ENCODE measurements at places on chromosomes 16 and 17.
A peak's percentile ranks its signal among the peaks of the same experiment; 100 is the strongest.

DNA sequence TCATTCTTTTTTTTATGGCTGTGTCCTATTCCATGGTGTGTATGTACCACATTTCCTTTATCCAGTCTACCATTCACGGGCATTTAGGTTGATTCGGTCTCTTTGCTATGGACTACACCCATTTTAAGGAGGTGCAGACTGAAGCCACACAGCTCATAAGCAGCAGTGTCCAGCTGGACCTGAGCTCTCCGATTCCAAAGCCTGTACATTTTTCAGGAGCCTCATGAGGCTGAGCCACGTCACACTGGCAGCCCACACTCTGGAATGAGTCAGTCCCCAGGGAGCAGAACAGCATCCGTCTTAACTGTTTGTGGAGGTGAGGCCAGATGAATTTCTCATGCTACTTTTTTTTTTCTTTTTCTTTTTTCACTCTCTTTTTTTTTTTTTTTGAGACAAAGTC lies 116.1 kb downstream of the C16orf95 start:
- no peak for DNase-seq

- no peak for DNase-seq
Observed at GRCh38 chr17:1255041-1255440, 15.2 kb upstream of the BHLHA9 start.

GRCh38 chr16:23302045-23302956 lies at the start of gene SCNN1B:
Gene SCNN1B, plus strand, starts transcription at chr16:23302302. Its CDS starts 46,298 bp downstream, at chr16:23348600.
- DNase-seq, result no peak

DNA sequence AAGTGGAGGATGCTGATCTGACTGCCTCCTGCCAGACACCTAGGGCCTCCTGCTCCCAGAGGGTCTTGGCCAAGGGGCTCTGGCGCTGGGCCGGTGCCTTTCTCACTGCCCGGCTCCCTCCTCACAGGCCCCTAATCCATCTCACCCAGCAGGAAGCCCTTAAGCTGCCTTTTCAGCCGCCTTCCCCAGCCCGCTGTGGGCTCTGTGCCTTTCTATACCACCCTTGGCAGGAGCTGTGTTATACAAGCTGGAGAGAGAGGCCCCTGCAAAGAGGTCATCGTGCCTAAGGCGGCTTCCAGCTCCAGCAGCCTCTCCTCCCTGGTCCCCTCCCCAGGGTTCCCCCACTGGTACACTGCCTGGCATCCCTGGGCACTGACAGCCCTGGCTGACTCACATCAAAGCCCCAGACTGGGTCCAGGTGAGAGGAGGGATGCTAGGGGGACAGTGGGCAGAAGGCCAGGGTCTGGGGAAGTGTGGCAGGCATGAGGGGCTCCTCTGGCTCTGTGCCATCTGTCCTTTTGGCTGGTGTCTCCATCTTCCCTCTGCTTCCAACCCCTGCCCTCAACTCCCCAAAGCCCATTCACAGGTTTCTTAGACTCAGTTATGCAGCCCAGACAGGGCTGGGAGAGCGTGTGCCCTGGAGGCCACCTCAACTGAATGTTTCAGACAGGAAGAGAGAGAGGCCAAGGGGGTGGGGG lies 15.3 kb upstream of the FZD2 start:
- no peak for DNase-seq

DNA sequence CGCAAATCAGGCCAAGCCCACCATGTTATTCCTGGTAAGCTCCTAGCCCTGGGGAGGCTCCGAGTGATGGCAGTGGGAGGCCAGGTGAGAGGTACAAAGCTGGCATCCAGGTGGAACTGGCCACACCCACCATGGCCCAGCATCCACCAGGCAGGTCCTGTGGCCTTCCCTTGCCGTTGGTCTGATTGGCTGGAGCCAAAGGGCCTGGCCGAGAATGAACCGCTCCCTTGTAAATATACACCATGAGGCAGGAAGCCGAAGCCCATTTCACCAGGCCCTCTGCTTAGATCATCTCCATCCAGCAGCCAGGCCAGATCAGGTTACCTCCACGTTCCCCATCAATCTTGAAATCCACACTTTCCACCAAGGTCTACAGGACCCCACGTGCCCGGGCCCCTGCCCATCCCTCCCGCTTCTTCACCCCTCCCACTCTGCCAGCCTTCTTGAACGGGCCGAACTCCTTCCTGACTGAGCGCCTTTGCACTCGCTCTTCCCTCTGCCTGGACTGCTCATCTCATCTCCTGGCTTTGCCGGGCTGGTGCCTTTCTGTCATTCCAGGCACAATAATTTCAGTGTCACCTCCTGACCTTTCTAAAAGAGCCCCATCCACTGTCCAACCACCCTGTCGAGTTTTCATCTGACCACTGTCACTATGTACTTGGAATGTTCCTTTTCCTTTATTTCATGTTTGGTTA lies 5.8 kb downstream of the SOCS1 start:
- DNase-seq, result no peak

- DNase-seq, result no peak
Observed at GRCh38 chr17:43868226-43868994, 21.4 kb downstream of the CD300LG start.

- DNase-seq, result no peak
Observed at GRCh38 chr16:20873331-20873730, 26.8 kb downstream of the DCUN1D3 start.

DNA sequence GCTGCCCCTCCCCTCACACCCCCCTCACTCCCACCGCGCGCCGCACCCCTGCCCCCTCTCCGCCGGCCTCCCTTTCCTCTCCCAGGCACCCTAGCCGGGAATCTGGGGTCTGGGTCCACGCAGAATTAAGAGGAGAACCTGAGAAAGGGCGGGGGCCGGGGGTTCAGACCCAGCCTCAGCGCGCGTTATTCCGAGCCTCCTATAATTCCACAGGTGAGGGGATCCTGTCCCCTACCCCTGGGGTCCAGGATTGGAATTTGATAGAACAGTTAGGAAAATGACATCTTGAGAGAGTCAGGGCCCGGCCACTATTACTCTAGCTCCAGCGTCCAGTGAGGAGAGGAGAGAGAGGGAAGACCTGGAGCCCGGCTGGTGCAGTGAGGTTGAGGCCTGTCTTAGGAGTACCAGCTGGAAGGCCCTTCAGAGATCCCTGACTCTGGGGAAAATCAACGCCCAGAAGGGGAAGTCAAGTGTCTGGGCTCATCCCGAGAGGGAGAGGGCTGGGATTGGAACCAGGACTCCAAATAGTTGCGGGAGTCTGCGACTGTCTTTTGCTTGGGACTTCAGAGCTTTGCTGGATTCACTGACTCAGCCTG lies 17.3 kb downstream of the GRB7 start:
- peak; percentile 36 for DNase-seq

DNA sequence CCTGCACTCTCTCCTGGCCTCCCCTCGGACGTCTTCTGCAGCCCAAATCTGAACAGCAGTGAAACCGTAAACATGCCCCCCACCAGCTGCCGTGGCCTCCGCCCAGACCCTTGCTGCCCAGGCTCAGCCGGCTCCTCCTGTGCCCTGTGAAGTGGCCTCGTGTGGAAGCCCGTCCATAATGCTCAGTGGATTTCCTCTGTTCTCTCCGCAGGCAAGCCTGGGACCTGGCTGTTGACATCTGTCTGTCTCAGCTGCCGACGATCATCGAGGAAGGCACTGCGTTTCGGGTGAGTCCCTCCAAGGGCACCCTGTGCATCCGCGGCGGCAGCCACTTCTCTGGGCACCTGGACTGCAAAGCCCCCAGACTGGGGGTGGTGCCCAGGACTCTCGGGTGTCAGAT lies 153.9 kb upstream of the CHMP6 start:
- no peak for DNase-seq

GRCh38 chr17:8362651-8363332 lies 13.7 kb downstream of the KRABD2 start:
- DNase-seq, result no peak

GRCh38 chr17:13374203-13375143 lies 227.3 kb downstream of the HS3ST3A1 start:
- no peak for DNase-seq

- DNase-seq, result no peak
Observed at GRCh38 chr16:9151597-9151996, 60.2 kb downstream of the HAPSTR1 start.

- DNase-seq, result no peak
Observed at GRCh38 chr17:66892246-66892645, 57.3 kb downstream of the CACNG5 start.

- DNase-seq, result no peak
Observed at GRCh38 chr17:63447471-63448009, 1.4 kb upstream of the CYB561 start.

DNA sequence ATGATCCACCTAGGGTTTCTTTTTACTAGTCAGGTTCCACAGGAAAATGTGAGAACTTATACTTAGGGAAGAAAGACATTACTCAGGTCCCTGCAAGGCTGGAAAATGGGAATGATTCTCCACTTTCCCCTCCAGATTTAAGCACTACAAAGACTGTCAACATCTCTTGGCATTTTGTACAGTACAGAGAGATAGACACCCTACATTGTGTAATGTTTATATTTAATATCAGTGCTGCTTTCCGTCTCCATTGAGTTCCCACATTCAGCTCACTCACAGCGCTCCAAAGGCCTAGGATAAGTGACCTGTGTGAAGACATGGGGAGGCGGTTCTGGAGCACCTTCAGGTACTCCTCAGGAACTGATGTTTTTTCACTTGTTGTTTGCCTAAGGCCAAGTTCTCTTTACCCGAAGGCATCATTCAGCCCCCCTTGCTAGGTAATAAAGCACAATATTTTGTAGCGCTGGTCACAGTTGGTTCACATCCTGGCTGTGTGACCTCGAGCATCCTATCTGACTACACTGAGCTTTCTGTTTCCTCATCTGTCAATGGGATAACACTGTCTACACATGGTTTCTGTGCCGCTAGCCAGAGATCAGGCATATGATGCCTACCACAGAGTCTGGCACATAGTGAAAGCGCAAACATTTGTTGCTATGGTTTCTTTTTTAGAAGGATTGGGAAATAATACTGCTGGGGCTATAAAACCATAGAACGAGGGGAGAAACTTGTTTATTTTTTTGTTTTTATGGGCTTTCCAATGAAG lies 226.6 kb downstream of the ZFHX3 start:
- no peak for DNase-seq

GRCh38 chr16:89829630-89830437 lies 1.6 kb downstream of the SPIRE2 start:
- DNase-seq, result peak; percentile 74

DNA sequence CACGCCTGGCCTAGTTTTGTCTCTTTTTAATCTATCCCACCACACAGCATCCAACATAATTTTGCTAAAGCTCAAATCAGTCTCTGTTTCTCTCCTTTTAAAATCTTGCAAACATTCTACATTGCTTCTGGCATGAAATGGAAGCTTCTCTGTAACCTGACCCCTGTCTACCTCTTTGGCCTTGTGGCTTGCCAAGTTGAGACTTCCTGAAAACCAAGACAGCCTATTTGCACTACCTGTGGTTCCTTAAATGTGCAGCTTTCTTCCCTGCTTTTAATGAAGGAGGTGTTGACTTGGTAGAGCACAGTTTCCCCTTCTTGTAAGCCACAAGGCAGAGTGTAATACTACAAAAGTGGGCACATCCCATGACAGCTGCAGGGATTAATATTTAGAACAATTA lies 6.0 kb upstream of the CCL3 start:
- DNase-seq, result no peak

DNA sequence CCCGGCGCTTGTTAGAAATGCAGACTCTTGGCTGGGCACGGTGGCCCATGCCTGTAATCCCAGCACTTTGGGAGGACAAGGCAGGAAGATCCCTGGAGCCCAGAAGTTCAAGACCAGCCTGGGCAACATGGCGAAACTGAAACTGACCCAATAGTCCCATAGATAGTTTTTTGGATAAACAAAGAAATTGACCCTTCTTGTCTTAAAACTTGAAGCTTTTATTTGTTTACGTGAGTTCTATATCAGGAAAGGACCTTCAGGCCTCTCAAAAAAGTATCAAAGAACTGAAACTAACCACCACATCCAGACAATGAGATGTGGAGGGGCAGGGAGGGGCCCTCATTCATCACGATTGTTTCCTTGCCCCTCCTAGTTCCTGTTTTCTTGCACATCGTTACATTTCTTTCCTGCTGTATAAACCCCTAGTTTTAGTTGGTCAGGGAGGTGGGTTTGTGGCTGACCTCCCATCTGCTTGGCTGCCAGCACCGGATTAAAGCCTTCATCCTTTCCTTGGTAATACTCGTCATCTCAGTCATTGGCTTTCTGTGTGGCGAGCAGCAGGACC lies 29.9 kb upstream of the PRM1 start:
- DNase-seq, result no peak

- DNase-seq, result no peak
Observed at GRCh38 chr16:64629622-64630021, 492.2 kb downstream of the CDH11 start.

- DNase-seq, result peak; percentile 21
Observed at GRCh38 chr17:28744972-28745785, 1.4 kb downstream of the TRAF4 start.

- no peak for DNase-seq
Observed at GRCh38 chr17:39889200-39889599, 21.2 kb downstream of the ZPBP2 start.

- no peak for DNase-seq
Observed at GRCh38 chr16:30379158-30379783, 3.1 kb downstream of the SEPTIN1 start.

DNA sequence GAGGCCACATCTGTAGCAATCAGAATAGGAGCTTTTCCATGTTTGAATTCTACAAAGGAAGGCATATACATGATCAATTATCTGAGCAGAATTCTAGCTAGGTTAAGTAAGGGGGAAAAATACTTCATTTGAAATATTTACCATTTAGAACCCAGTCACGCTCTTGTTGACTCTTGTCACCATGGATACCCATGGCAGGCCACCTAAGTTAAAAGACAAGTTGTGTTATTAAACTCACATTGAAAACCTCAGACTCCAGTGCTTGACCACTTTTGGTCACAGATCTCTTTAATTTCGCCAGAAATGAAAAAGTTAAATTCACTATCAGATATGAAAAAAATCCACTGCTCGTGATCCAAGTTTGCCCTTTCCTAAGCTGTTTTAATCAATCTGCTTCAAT lies 4.1 kb downstream of the DDX5 start:
- no peak for DNase-seq

DNA sequence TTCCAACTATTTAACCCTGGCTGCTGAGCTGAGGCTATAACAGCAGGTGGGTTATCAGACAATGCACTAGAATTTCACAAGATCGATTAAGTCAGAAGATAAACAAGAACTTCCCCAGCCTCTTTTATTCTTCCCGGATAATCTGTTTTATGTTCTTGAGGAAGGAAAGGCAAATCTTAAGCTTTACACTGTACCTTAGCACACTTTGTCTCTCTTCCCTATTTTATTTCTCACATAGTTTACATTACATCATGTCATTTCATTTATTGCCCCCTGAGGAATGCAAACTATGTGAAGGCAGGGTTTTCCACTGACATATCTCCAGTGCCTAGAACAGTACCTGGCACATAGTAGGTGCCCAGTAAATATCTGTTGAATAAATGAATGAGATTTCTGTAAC lies 139.6 kb downstream of the SKAP1 start:
- no peak for DNase-seq

DNA sequence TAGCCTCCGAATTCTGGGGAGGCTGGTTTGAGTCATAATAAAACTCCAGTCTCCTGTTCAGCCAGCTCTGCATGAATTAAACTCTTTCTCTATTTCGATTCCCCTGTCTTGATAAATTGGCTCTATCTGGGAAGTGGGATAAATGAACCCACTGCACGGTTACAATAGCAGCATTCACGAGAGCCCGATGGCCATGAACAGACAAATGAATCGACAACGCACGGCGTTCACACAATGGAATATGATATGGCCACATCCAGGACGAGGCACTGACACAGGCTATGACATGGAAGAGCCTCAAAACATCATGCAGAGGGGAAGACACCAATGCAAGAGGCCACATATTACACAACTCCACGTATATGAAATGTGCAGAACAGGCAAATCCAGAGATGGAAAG lies 5.6 kb upstream of the CARD14 start:
- no peak for DNase-seq

Data from NCI-H2107 (cell line).